ENCODE measurements at places on chromosomes 3 and 15. TPM values are rescaled to one million over a fixed set of nuclear protein-coding genes. Genes with fewer than 3 reads are reported as not detected.

DNA sequence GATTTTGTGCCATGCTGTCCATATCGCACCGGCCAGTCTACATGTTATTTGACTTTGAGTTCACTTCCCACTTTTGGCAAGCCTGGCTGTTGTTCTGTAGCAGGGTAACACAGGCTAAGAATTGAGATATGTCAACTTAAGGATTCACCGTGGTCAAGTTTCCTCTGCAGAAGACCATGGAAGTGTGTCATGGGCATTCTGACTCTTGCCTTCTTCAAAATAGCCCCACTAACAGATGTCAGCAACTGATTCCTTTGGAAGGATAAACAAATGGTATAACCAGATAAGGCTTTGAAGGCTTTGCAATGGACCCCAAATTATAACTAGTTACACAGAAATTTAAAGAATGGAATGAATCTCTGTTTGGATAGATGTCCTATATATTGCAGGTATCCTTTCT, 20.1 kb upstream of the CD47 start:
- no peaks in the 10 kb centered on the region for H3K36me3 ChIP-seq
- H3K27ac ChIP-seq = no peak overlapping the region
- no peak overlapping the region for H3K4me3 ChIP-seq
- DNase-seq = no peak
- no peaks in the 10 kb centered on the region for H3K4me1 ChIP-seq

Gene STAB1
- 0.44 TPM for total RNA-seq

DNA sequence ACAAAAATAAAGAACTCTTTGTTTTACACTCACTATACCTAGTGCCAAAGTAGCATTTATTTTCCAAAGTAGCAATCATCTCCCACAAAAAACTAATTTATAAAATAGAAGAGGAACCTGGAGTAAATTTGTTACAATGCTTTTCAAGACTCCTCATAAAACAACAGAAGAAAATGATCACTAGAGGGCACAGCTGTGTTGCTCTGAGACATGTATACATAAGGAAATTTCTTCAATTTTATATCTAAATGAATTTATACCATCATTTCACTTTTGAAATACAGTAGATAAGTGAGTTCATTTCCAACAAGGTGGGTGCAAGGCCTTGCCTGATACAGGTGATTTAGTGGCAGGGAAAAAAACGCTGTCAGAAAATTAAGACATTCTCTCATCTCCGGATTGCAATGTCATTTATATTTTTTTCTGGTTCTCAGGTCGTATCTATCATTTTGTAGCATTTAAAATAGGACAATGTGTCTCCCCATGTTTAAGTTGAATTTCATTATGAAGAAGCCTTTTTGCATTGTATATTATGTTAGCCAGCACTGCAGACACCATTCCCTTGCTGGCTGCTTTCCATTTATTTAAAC, 25.3 kb upstream of the ARHGEF26 start:
- H3K4me1 ChIP-seq = no peaks in the 10 kb centered on the region
- no peak overlapping the region for H3K27ac ChIP-seq
- peak; percentile 12 for DNase-seq
- H3K27me3 ChIP-seq = no peaks in the 10 kb centered on the region

Gene FGF7
- total RNA-seq = 0.49 TPM

Gene HES1
- total RNA-seq = 32.9 TPM

GRCh38 chr3:69770219-69770618, 31.0 kb downstream of the MITF start:
- no peaks in the 10 kb centered on the region for H3K4me1 ChIP-seq
- no peak for DNase-seq
- no peak overlapping the region for H3K4me3 ChIP-seq
- H3K27me3 ChIP-seq = no peaks in the 10 kb centered on the region
- H3K36me3 ChIP-seq = no peaks in the 10 kb centered on the region
- no peak overlapping the region for H3K27ac ChIP-seq

DNA sequence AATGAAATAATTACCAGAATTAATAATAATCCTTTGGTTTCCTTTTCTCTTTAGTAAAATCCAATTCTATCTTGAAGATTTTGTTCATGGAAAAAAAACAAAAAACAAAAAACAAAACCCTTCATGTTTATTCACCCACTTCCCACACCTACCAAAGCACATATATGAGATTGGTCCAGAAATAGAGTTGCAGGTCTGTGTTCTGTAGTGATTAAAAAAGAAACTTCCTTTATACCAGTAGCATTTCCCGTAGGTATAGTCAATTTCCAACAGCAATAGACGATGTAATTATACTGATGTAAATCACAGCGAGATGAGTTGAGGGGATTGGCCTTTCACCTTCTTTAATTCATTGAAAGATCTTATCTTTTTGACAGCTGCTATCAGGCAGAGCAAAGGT, 194.6 kb downstream of the SOX2 start:
- H3K27me3 ChIP-seq = no peaks in the 10 kb centered on the region
- no peaks in the 10 kb centered on the region for H3K4me1 ChIP-seq
- H3K4me3 ChIP-seq = no peak overlapping the region
- no peak overlapping the region for H3K27ac ChIP-seq
- DNase-seq = no peak
- no peaks in the 10 kb centered on the region for H3K36me3 ChIP-seq

DNA sequence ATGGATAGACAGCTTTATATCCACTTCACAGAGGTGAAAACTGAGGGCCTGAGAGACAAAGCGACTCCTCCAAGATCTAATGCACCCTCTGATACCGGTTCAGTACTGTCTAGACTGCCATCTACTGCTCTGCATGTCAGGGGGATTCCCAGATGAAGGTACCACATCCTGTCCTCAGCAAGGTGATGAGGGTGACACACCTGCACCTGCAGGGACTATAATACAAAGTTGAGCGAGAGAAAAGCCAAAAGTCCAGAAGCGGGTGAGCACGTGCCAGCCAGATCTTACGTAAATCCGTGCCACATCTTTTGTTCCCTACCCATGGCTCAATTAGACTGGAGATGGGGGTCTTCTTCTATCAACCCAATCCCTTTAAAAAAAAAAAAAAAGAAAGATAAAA, 32.4 kb upstream of the HES1 start:
- no peak overlapping the region for H3K27ac ChIP-seq
- no peaks in the 10 kb centered on the region for H3K27me3 ChIP-seq
- no peak for DNase-seq
- peaks cover 4% of the 10 kb centered on the region for H3K4me1 ChIP-seq
- no peak overlapping the region for H3K4me3 ChIP-seq

Gene GPR149
- total RNA-seq = not detected

Data from HCT116 (cell line).